Activated T-helper 1 cell treated with anti-CD3 and anti-CD28 coated beads, Interleukin-2, amount 50 U/mL, for 16 hours (primary cell): ENCODE measurements at places on chromosomes 3 and 15.
A peak's percentile ranks its signal among the peaks of the same experiment; 100 is the strongest.

DNA sequence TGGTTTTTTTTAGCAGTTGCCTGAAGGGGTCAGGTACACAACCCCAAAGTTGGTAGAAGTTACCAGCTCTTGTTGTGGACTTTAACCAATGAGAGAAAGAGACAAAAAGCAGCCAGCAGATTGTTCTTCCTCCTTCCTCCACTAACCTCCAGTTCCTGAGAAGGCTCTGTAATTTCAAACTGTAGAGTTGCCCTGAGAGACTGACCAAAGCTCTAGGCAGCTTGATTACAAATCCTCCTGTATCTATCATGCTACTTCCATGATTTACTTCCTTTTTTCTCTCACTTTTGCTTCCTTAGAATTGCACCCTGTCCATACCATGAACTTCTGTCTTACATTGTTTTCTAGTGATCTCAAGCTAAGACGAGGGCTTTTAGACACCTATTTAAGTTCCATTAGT is 29.2 kb downstream of the NSUN3 start:
- DNase-seq, result no peak

GRCh38 chr3:120264963-120265362 is 20.1 kb downstream of the GPR156 start:
- DNase-seq, result no peak

GRCh38 chr15:82530606-82531379 is 9.5 kb downstream of the RPS17 start:
- peak; percentile 29 for DNase-seq

DNA sequence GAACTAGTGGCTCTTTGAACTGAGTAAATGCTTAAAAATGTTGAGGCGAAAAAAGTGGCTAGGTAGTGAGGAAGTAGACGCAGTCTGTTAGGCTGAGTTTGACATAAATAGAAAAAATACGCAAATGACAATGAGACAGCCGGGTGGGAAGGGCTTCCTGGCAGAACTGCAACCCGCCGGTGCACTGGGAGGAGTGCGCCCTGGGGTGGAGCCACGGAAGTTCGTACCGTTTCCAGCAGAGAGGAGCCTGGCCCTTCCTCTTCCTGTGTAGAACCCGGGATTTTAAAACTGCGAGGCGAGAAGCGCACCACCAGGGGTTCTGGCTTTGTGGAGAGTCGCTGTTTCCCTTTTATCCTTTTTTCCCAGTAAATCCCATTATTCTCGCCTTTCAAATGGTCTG is 602.6 kb downstream of the PYDC2 start:
- no peak for DNase-seq

DNA sequence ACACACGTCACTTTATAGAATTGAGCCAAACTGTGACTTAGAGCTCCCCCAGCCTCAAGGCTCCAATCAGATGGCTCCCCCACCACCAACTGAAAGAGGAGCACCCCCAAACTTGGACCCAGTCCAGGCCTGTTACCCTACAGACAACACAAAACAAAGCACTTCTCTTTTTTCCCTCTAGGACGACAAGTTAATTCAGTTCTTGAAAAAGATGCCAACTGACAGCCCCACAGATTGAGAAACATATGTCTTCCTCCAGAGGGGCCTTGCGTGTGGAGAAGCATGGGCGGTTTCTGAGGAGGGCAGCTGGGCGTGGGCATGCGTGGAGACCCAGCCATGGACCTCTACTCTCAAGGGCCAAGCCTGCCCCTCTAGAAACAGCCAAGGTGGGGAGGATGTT is 229.5 kb downstream of the SHQ1 start:
- no peak for DNase-seq

DNA sequence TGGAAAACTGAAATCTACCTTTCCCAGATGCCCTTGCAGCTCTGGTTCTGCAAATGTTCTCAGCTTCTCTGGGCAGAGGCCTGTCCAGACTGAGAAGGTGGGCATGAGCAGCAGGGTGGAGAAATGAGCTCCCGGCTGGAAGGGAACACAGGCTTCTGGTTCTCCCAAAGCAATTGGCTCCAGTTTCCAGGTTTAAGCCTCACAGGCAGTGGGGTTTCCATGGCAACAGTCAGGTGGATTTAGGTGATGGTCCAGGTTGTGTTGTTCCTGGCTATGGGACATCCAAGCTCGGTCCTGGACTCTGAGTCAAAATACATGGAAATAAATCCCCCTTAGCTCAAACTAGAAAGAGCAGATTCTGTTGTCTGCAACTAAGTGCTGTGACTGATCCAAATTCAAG is 94.6 kb upstream of the IQSEC1 start:
- no peak for DNase-seq

DNA sequence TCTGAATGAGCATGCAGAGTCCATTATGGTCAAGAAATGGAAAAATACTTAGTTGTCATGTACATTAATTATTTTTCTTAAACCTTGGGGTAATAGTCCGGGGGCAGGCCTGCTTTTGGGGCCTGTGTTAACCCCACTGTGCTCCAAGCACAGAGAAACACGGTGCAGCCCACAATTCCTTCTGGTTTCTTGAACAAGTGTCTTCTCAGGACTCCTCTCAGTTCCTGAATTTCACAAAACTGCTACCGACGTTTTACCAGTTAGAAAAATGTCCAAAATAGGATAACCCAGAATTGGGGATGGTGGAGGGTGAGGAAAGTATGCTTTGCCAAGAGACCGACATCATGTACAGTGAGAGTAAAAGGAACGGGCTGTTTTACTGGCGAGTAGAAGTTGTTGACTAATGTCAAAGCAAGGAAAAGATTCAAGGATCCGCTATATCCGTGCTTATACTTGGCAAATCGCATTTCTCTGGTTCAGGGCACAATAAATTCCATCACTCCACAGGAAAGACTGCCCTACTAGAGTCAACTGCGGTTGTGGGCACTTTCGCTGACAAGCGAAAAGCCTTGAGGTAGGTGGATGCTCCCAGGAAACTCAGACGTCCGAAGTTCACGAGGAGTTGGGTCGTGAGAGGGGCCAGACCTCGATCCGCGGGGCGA is 495 bp upstream of the NXPE3 start:
- no peak for DNase-seq

GRCh38 chr3:87062685-87063084 is 71.7 kb upstream of the VGLL3 start:
- no peak for DNase-seq

DNA sequence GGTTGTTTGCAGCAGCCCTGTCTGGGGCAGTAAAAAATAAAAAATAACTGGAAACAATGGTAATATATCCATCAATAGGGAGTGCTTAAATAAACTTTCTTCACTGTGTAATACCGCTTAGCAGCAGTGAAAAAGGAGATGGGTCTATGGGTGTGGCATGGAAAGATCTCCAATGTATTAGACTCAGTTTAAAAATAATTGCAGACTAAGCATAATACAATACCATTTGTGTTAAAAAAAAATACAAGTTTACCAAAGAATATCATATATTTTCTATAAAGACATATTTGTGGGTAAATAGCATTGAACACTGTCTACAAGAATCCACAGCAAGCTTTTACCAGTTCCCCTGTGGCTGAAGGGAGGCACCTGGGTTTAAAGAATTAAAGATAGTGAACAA is 1.0 kb upstream of the ARHGEF3 start:
- no peak for DNase-seq

- no peak for DNase-seq
Observed at GRCh38 chr3:61669668-61670299, 108.4 kb downstream of the PTPRG start.

DNA sequence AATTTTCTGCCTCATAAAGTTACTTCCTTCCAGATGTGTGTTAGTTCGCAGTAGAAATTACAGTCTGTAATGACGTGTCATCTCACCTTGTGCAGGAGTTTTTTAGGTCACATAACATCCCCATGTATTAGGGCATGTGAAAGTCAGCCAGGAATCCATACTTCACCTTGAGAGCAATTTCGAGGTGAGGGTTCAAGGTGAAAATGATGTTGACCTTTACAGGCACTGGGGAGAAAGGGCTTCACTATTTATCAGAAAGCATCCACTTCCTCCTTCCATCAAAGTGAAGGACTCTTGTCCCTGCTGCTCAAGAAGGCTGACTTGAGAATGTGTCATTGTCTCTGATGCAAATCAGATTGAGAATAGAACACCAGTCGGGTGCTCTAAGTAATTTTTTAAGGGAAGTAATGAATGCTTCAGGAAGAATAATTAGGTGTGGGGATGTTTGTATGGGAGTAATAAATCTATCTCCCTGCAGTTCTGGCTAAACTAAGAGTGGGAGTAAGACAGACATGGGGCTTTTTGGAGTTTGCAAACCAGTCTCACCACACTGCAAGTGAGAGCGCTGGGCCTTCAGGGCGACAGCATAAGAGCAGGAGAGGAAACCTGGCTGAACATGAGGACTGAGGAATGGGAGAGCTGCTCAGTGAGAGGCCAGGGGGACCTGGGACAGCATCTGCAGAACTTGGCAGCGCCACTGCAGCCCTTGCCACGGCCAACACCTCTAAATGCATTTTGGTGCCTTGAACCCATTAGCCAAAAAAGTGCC is 85.9 kb upstream of the IL12A start:
- DNase-seq, result no peak

DNA sequence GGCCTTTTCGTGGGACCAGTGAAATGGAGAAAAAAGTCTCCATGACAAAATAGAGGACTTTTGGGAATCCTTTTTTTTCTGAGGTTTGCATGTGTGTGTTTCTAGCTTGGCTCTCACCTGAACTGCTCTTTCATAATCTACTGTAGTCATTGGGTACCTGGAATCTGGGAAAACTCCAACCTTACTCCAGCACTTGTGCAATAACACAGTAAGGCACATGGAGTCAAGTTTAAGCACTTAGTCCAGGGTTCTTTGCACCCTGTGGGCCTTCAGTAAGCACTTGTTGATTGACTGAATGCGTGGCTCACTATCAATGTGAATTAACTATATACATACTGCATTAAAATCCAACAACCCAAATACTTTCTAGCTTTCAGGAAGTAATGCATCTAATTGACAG is 299.5 kb downstream of the ZBTB20 start:
- DNase-seq, result no peak

GRCh38 chr15:100762289-100762688 is 117.3 kb upstream of the ALDH1A3 start:
- DNase-seq, result no peak

DNA sequence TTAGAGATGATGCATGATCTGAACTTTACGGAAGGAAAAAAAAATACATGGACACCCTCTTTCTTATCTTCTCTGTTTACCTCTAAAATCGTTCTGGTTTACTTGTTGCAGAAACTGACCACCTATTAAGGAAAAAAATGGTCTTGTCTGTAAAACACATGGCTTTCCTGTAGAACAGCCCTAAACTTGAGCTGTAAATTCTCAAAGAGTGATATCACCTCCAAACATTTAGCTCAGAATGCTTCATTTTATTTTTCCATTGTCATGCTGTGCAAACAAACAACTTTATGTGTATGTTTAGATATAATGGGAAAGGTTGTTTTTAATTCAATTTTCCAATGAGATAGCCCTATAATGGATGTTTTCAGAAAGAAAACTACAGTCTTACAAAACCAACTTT is 237.4 kb upstream of the NR2F2 start:
- no peak for DNase-seq

GRCh38 chr3:145963111-145963510 is 197.9 kb downstream of the PLOD2 start:
- no peak for DNase-seq

DNA sequence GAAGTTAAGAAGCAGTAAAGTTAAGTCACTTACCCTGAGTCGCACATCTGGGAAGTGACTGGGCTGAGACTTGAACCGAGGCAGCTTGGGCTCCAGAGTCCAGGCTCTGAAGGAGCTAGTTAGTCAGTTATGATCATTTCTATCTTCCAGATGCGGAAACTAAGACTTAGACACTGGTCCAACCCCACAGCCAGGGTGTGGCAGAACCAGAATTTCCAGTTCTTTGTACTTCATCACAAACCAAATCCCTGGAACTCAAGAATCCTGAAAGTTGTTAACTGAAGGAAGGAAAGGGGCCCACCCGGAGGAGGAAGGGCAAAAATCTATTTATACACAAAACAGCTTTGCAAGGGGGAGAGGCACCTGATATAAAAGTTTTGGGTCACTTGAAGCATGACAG is 389.9 kb downstream of the SHQ1 start:
- DNase-seq, result no peak

DNA sequence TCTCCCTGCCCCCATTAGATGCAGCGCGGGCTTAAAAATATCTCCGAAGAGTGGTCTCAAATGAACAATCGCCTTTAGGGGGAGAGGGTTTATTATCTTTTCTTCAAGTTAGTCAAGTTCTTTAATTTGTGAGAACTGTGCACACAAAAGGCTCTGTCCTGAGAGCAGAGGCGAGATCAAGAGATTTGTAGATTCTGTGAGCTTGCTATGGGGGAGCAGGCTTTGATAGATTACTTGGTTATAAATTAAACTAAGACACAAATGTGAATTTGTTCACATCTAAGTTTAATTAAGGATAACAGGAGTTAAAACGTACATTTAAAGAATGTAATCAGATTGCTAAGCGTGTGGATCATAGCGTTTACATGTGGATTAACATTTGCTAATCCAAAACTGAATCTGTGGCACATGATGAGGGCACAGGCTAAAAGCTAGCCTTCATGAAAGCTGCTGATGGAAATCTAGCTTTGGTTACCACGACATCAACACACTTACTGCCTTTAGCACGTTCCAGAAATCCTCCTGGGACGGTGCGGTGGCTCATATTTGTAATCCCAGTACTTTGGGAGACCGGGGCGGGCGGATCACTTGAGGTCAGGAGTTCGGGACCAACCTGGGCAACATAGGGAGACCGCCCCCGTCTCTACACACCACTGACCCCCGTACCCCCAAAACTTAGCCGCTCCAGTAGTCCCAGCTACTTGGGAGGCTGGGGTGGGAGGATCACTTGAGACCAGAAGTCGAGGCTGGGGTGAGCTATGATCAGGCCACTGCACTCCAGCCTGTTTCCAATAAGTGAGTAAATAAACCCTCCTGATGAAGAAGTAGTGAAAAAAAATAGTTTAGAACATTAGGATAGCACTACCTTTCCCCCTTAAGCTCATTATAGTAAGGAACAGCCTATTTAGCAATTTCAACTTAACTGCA is 1.0 kb upstream of the PRTG start:
- DNase-seq, result no peak

GRCh38 chr3:183698756-183699155 is 1.2 kb downstream of the YEATS2 start:
- DNase-seq, result no peak

GRCh38 chr15:41501931-41502794 is 8.5 kb downstream of the ITPKA start:
- no peak for DNase-seq

- DNase-seq, result no peak
Observed at GRCh38 chr15:45234562-45235235, 17.3 kb upstream of the SLC28A2 start.

- DNase-seq, result no peak
Observed at GRCh38 chr15:62748196-62748595, 294.4 kb upstream of the TPM1 start.

GRCh38 chr3:97882975-97883598 is 61.3 kb downstream of the CRYBG3 start:
- no peak for DNase-seq
